ENCODE measurements at places on chromosomes 2 and 18.

DNA sequence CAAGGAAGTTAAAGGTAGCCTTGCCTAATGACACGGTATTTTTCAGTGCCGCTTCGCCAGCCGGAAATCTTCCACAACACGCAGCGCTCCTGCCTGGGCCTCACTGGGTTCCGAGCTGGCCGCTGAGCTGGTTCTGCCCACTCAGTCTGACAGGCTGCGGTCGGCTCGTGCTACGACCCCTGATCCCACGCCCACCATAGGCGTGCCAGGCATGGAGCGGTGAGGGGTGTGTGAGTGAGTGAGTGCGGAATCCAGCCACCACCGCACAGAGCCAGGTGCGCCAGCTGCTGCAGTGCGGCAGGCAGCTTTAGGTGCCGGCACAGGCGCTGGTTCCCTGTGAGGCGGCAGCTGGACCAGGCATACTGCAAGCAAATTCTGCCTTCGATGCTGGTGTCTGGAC, 407.9 kb downstream of the DCC start:
- no peak for DNase-seq

- DNase-seq, result no peak
Observed at GRCh38 chr2:192195548-192196418, 1.1 kb upstream of the TMEFF2 start.

- DNase-seq, result no peak
Observed at GRCh38 chr18:48293954-48294898, 115.0 kb downstream of the ZBTB7C start.

- DNase-seq, result no peak
Observed at GRCh38 chr2:115484486-115484885, 1042.0 kb downstream of the DPP10 start.

DNA sequence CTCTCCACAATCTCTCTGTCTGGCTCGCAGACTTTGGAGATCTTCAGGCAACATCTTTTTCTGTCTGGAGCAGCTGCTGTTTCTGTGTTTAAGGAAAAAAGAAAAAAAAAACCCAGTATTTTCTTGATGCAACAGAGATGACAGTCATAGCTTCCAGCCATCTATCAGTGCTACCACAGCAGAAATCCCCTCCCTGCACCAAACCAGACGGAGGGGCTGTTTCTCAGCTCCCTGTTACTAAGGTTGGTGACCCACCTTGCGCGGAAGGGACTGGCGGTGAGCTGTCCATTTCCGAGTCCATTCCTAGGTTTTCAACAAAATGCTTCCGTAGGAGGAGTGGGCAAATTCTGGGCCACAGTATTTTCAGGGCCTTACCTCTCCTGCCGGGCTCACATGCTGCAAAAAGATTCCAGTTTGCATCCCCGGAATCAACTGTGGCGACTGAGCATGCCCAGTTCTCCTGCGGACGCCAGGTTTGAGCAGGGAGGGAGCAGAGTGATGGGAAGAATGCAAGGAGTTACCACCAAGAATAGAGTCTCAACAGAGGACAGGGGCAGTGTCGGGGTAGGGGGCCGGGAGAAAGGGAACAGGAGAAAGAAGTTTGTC, 1.2 kb downstream of the SLC4A10 start:
- no peak for DNase-seq

- no peak for DNase-seq
Observed at GRCh38 chr18:65922103-65922502, 171.3 kb downstream of the CDH7 start.

GRCh38 chr2:102391565-102391964, 31.4 kb upstream of the IL18RAP start:
- no peak for DNase-seq

DNA sequence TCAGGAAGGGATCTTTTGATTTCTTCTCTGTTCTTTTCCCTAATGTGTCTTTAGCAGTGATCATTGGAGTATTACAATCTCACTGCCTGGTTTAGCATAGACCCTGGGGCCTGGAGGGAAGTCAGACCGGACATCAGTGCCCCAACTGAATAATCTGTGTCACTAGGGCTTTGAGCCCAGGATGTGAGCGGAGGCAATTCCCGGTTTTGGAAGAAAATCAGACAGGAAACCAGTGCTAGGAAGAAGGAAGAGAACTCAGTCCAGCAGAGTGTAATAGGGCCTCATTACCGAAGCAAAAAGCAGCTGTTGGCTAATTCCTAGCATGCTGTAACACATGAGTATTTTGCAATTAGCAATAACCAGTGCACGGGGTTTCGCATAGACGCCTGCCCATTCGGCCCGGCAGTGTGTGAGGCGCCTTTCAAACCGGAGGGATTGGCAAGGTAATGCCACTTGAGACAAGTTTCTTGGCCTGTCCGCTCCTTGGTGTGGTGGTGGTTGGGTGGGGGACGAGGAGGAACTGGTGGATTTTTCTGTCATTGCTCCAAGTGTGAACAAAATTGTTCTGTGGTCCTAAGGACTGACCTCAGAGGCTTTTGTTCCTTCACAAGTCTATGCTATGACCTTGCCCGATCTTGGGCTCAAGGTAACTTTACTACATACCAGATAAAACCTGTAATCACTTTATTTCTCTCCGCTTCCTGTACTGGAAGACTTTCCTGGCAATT, 2.8 kb downstream of the FOSL2 start:
- no peak for DNase-seq

- no peak for DNase-seq
Observed at GRCh38 chr2:200274116-200275075, 32.1 kb upstream of the SPATS2L start.

- DNase-seq, result no peak
Observed at GRCh38 chr2:71478806-71479205, 25.4 kb downstream of the DYSF start.

GRCh38 chr2:178882666-178883440, 75.6 kb upstream of the TTN start:
- DNase-seq, result no peak

DNA sequence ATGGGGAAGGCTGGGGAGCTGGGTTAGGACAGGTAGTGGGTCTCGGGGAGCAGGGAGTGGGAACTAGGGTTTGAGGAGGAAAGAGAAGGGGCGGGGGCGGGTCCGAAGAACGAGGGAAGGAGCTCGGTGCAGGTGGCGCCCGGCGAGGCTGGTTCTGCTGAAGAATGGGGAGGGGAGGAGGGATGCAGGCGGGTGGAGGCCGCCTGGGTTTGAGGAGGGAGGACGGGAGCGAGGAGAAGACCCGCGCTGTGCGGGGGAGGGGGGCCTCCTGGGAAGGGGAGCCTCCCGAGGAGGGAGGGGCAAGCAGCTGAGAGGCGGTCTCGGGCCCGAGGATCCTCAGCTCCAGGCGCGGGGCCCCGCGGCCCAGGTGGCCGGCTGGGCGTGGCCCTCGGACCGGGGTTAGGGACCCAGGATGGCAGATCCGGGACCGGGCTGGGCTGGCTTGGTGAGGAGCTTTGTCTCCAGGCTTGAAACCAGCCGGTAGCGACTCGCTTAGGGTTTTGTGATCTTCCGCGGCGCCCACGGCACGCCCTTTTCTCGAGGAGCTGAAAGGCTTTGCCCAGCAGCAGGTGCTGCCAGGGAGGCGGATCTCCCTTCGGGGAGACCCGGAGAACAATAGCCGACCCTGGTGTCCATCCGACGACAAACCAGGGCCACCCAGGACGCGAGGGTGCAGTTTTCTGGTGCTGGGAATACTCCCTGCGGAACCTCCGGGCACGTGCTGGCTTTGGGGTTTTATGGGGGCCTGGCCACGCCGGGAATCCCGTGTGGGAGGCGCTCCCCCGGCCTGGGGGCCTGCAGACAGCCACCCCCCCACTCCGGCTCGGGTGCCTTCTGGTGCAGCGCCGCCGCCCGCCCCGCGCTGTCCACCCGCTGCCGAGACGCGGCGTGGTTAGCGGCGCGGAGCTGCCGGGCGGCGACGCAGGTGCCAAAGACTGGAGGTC, 1.4 kb downstream of the DPYSL5 start:
- no peak for DNase-seq

DNA sequence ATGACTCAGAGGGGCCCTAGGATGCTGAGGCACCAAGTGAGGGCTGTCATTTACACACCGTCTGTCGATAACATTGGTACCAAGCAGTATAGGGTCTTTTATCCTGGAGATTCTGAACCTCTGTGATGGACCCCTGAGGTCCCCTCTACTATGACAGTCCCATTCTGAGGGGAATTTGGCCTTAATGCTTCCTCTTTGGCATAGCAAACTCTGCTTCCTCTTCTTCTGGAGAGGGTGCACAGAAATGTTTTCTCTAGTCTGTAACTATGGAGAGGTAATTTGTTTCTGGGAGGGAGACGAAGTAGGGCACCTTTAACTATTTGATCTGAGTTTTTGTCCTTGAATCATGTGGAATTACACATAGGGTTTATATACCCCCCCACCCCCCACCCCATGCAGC, 44.8 kb downstream of the INPP4A start:
- no peak for DNase-seq

DNA sequence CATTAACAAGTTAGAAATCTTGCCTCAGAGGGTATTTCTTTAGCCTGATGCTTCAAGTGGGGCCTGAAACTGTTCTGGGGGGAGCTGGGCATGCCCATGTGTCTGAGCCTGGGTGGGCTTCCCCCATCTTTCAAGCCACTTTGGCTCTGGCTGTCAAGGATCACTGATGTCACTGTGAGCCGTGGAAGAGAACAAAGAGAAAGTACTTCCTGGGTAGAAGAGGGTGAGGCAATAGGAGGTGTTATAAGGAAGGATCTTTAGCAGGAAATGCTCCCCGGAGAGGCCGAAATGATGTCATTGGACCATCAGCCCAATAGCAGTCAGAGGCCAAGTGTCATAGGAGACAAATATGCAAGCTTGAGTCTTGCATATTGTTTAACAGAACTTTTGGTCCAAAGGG, 228.4 kb upstream of the MEX3C start:
- DNase-seq, result no peak

DNA sequence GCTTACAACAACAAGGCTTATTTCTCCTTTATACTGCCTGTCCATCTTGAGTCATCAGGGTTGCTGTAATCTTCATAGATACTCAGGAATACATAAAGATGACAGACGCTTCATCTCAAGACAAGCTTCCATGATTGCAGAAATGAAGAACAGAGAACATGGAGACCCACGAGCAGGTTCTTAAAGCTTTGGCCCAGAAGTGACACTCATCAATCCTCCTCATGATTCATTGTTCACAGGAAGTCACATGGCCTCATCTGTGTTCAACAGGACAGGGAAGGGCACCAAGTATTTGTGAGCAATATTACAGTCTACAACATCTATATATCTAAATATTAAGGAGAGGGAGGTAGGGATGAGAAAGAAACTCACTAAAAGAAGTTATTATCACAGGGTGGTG, 36.5 kb upstream of the PGAP1 start:
- no peak for DNase-seq

DNA sequence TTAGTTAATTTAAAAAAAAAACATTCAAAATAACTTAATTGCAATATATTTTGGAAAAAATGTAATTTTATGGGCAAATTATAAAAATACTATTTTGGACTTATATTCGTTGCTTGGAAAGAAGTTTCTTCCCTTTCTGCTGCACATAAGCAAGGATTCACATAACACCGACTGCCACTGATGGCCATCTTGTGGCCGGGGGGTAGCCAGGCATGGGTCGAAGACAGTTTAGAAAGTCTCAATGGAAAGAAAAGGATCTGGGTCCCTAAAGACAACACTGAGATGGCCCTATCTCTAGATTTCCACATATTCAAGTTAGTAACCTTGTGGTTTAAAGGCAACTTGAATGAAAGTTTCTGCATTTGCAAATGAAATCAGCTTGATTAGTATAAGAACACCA, 318.6 kb downstream of the AKAIN1 start:
- no peak for DNase-seq

GRCh38 chr2:14157816-14158215, 474.7 kb upstream of the LRATD1 start:
- DNase-seq, result no peak

GRCh38 chr18:1513519-1513918, 608.8 kb downstream of the ADCYAP1 start:
- no peak for DNase-seq

DNA sequence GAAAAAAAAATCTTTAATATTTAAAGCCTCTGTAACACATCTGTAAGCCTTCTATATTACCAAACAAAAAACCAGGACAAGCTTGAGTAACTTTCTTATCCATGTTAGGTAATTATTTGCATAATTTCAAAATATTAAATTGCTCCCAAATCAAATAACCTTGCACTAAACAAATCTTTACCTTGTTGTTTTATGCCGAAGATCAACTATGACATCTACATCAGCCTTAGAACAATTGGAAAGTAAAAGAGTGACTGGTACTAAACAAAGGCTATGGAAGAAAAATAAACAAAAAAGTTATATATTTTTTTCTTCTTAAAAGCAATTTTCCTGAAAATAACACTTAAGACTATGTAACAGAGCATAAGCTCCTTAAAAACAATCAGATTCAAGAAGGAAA, 71.2 kb upstream of the SLC25A52 start:
- DNase-seq, result no peak

DNA sequence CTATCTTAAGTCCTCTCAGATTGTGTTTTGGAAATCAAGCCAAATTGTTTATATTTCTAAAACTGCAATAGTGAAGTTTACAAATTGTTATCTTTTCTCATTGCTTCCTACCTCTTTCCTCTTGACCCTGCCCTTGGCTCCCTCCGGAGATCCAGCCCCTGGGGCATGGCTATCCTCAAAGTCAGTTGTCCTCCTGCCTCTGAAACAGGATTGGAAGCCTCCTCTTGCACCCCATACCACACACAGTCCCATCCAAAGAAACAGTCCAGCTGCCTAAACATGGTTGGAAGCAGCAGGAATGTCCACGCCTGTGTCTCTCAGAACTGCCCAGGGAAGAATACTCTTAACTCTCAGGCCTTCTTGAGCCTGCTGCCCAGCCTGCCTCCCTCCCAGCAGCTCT, 30.1 kb upstream of the COL6A3 start:
- DNase-seq, result no peak

GRCh38 chr18:58015065-58015780, 28.8 kb upstream of the NEDD4L start:
- no peak for DNase-seq

GRCh38 chr2:215542690-215543089, 106.8 kb upstream of the FN1 start:
- DNase-seq, result no peak

- no peak for DNase-seq
Observed at GRCh38 chr2:12587228-12587627, 129.5 kb upstream of the TRIB2 start.

DNA sequence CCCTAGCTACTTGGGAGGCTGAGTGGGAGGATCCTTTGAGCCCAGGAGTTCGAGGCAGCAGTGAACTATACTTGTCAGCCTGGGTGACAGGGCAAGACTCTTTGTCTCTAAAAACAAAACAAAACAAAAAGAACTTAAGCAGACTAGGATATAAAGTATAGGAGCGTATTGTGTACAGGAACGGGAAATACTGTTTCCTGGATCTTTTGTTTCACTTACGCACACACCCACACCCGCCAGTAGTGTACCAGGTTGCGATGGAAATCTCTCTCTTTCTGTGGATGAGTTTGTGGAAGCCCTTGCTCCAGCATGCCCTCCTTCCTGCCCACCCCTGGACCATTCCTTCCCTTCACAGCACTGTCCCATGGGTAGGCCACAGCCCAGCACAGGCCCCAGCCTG, 136.3 kb downstream of the RPIA start:
- DNase-seq, result no peak

GRCh38 chr2:127630096-127630863, 15.7 kb upstream of the GPR17 start:
- DNase-seq, result no peak
